Activated naive CD4-positive, alpha-beta T cell treated with anti-CD3 and anti-CD28 coated beads, Interleukin-2, amount 50 U/mL, for 72 hours (primary cell): ENCODE measurements at places on chromosomes 2 and 18. TPM values are rescaled to one million over a fixed set of nuclear protein-coding genes. Genes with fewer than 3 reads are reported as not detected.

DNA sequence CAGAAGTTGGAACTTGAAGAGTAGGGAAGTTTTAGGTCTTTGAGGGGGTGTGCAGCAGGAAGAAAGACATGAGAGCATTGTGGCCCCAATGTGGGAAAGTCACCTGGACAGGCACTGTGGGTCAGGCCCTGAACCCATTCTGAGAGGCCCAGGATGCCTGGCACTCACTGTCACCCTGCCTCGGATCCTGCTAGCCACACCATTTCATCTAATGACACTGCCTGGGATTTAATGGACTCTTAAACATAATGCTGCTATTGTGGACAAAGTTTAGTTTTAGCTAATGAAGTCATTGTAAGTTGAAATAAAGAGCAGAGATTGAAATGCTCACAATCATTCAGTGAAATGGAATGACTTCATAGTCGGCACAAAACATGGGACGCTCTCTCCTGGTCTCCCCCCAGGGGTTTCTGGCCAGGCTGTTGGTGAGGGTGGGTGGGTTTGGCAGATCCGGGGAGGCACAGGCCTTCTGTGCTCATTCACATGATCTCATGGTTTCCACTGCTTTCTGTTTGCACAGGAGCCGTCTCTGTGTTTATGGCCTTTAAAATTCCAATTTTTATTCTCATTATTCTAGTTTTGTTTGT, 141.8 kb upstream of the KLHL29 start:
- DNase-seq: no peak

DNA sequence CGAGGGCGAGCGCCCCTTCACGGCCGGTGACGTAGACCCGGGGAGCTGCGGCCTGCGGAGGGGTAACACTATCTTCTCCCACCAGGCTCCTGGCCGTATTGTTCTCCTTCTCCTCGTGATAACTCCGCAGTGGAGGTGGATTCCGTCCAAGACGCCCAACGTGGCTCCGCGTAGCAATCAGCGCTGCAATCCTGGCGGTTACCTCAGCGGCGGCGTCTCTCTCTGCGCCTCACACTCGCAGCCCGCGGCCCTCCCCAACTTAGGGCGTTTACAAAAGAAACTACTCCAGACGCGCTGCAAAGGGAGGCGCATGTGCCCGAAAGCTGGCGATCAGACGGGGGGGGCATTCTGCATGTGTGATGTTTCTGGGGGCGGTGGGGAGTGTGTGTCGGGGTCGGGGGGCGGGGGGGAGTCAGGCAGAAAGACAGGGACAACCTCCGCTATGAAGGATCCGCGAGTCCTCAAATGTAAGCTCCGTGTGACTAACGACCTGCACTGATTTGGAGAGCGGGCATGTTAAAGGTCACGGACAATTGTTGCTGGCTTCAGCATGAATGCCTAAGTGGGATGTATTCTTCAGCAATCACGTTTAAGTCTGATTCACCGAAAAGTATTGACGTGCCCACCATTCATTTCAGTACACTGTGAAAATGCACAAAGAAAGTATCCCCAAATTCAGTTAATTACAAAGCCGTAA, 1.3 kb upstream of the ZNF516 start:
- peak; percentile 31 for DNase-seq

DNA sequence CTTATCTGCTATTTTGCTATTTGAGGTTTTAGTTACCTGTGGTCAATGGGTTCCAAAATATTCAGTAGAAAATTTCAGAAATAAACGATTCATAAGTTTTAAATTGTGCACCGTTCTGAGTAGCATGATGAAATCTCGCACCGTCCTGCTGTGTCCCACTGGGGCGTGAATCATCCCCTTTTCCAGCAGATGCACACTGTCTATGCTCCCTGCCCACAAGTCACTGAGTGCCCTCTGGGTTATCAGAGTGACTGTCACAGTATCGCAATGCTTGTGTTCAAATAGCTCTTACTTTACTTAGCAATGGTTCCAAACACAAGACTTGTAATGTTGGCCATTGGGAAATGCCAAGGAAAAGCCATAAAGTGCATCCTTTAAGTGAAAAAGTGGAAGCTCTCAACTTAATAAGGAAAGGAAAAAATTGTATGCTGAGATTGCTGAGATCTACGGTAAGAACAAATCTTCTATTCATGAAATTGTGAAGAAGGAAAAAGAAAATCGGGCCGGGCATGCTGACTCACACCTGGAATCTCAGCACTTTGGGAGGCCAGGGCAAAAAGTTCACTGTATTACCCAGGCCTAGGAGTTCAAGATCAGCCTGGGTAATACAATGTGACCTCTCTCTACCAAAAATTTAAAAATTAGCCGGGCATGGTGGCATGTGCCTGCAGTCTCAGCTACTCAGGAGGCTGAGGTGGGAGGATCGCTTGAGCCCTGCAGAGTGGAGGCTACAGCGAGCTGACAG, 13.3 kb downstream of the COL4A3 start:
- no peak for DNase-seq

- DNase-seq: no peak
These were observed 18.2 kb downstream of the INPP1 start for GRCh38 chr2:190361572-190361971.

DNA sequence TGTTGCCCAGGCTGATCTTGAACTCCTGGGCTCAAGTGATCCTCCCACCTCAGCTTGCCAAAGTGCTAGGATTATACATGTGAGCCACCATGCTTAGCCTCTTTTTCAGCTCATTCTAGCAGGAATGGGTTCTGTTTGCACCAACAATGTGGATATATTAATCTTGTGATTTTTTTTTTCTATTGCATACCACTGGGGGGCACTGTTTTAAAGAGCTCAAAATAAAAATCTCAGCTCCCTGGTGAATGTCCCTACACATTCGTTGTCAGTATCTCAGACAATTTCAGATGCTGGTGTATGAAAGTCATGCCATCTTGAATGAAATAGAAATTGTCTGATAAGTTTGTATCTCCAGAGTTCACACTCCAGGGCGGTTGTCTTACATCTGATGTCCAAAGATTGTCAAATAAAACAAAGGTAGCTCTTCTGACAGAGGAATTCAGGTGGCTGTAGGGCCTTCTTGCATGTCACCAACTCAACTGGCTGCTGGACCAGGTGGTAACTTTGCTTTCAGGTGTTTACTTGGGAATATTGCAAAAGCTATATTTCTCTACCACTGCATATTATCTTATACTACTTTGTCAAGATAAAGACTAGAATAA, 3.1 kb upstream of the MATN3 start:
- DNase-seq: no peak

DNA sequence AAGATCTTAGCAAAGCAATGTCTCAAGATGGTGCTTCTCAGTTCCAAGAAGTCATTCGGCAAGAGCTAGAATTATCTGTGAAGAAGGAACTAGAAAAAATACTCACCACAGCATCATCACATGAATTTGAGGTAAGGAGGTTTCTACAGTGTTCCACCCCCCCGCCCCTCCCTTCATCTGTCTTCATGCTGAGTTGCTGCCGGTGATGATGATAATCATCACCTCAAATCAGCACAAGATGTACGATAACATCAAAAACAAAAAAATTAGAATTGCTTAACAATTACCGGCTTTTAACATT, 14.6 kb downstream of the UGP2 start:
- no peak for DNase-seq

Gene IGFBP5
- total RNA-seq: 0.02 TPM

DNA sequence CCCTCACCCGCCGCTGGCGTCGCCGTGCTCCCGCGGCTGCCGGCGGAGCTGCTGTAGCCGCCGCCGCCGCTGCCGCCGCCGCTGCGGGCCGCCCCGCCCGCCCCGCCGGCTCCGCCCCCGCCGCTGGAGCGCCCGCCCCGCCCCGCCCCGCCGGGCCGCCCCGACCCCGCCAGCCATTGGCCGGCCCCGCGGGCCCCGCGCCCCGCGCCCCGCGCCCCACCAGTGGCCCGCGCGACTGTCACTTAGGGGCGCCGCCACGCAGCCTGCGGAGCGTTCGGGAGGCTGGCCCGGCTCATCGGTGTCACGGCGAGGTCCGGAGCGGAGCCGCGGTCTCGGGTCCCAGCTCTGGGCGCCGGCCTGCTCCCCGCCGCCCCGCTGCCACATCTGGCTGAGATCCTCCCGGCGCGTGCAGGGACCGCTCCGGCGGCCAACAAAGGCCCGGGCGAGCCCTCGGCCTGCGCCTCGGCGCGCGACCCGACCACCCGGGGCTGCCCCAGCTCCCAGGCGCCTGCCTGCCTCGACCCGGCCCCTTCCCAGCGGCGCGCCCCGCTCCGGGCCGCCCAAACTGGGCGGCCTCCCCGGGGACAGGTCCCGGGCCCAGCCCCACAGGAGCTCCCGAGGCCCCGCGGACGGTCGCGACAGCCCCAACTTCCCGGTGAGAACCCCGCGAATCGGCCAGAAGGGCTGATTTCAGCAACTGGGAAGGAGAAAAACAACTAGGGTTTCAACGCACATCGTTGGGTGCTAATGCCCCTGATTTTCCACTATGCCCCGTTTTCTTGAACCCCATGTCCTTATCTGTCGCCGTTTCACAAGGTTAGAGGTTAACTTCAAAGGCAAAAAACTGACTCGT, at the start of gene MGAT4A:
Gene MGAT4A (minus strand): TSS at position 92 of the 853 bp plus-strand sequence. CDS start 4,800 bp downstream, outside the sequence.
- DNase-seq: peak; percentile 82

Gene VSNL1
- not detected for total RNA-seq

GRCh38 chr2:195632856-195633572, 24.0 kb upstream of the SLC39A10 start:
- no peak for DNase-seq

Gene SGPP2
- total RNA-seq: 10.0 TPM

- no peak for DNase-seq
These were observed 353.9 kb downstream of the PID1 start for GRCh38 chr2:228917220-228917619.

Gene NYAP2
- 0.04 TPM for total RNA-seq

GRCh38 chr18:45667056-45667736, 51.9 kb downstream of the SLC14A2 start:
- no peak for DNase-seq

DNA sequence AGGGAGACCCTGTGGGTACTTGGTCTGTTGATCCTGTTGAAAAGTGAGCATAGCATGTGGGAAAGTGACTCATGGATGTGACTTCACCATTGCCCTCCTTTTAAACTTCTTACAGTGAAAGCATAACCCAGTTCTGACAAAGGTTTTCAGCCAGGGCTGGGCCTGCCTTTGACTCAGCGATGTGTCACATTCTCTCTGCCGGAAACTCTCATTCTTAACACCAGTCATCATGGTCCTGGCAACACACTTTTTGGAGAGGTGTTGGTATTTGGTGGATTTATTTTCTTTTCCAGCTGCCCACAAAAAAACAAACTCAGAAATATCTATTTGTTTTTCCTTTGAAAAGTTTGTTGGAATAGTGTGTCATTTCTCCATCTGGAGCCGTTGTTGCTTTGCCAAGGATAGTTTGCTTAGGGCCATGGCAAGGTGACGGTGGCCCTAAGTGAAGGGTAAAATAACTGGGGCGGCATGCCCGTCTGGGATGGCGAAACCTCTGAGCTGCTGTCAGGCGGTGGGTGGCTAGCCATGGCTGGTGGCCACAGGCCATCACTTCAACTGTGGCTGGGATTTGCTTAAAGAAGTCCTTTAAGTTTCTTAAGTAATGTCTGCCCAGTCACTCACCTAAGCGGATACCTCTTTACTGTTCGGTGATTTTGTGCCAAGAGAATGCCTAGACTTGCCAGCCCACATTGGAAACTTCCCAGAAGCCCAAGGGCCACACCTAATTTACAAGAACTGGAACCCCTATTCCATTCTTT, 123.3 kb downstream of the LTBP1 start:
- peak; percentile 40 for DNase-seq

Gene B3GNT7
- total RNA-seq: 0.43 TPM

DNA sequence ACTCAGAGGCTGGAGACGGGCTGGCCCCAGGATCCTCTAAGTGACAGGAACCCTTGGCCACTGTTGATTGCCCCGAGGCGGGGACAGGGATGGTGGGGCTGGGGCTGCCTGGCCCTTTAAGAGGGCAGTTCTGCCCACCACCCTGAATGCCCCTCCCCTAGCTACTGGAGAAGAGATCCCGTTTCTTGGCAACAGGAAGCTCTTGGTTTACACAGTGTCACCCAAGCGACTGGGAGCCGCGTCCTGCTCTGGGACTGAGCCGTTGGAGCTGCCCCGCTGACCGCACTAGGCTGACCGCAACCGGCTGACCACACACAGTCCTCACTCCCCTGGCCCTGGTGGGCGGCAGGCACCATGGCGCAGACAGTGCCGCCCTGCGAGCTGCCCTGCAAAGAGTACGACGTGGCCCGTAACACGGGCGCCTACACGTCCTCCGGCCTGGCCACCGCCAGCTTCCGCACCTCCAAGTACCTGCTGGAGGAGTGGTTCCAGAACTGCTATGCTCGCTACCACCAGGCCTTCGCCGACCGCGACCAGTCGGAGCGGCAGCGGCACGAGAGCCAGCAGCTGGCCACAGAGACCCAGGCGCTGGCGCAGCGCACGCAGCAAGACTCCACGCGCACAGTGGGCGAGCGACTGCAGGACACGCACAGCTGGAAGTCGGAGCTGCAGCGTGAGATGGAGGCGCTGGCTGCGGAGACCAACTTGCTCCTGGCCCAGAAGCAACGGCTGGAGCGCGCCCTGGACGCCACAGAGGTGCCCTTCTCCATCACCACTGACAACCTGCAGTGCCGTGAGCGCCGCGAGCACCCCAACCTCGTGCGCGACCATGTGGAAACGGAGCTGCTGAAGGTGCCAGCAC, at the start of gene TEKT4:
Gene TEKT4 (plus strand): TSS at position 205 of the 862 bp plus-strand sequence. CDS start 150 bp downstream, at position 355.
- DNase-seq: no peak

DNA sequence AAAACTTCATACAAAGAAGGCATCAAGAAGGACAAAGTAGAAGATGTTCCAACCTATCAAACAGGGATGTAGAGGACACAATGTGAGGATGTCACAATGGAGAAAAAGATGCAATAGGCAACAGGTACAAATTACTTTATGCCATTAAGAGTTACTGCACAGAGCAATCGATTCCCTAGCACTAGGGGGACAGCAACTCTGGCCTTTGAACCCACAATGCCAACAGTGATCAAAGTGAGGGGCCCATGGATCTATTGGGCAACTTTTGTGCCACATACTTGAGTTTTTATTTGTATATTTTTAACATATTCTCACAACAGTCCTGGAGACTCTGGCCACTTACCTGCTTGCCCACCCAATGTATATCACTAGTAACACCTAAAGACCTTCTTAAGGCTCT, 220.2 kb downstream of the HNMT start:
- no peak for DNase-seq

DNA sequence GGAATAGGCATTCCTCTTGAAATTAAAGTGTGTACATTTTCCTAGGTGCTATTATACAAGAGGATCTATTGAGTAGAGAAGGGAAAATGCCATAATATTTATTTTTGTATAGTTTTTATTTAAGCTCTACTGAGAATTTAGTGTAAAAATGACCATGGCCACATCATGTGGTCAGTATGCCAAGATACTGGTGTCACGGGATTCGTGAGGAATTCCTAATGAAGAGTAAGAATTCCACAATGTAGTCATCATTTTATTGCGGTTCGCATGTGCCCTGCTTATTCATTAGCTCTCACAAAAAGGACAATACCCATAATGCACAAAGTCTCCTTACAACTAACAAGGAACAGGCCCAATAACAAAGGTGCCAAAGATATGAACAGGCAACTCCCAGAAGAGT, 39.3 kb upstream of the PARD3B start:
- DNase-seq: no peak

- DNase-seq: no peak
These were observed 80.9 kb upstream of the BCL2L11 start for GRCh38 chr2:111039628-111040383.
